ENCODE measurements at places on chromosomes 5 and 9. TPM values are rescaled to one million over a fixed set of nuclear protein-coding genes. Genes with fewer than 3 reads are reported as not detected.

The STC2 gene
- 4.1 TPM for polyA plus RNA-seq

The TAF11L2 gene
- not detected for polyA plus RNA-seq

DNA sequence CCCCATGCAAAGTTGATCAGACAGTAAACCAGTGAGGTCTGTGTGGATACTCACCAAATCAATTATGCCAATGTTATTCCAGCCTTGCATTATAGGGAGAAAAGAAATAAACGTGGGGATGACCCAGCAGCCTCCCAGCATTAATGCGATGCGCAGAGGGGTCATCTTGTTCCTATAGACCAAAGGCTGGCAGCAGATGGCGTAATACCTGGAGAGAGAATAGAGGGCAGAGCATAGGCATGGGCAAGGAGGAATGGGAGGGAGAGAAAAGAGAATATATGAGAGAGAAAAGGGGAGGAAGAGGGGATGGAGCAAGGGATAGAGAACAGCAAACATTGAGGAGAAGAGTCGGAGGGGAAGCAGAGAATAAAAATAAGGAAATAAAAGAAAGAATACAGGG is 131.2 kb downstream of the HTR4 start:
- DNase-seq, result no peak

DNA sequence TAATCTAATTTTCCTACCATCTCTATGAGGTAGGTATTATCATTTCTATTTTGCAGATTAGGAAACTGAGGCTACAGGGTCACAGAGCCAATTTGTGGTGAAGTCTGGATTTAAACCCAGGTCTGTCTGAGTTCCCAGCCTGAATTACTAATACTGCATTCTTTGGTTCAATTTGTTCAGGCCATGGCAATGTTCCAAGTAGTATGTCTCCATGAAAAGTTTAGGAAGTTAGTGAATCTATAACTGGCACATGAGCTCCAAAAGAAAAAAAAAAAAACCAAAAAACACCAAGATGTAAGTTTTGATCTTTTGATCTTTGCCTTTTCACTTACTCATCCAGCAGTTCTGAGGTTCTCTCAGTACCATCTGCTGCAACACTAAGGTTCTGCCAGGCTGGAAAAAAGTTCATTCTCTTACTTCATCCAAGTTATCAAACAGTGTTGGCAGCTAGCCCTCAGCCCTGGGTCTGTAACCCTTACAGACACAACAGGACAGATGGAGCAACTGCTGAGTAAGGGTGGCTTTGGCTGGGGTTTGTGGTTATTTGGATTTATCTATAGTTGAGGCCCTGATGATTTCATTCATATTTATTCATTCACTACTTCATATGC is 4.4 kb upstream of the TMEM268 start:
- no peak for DNase-seq

DNA sequence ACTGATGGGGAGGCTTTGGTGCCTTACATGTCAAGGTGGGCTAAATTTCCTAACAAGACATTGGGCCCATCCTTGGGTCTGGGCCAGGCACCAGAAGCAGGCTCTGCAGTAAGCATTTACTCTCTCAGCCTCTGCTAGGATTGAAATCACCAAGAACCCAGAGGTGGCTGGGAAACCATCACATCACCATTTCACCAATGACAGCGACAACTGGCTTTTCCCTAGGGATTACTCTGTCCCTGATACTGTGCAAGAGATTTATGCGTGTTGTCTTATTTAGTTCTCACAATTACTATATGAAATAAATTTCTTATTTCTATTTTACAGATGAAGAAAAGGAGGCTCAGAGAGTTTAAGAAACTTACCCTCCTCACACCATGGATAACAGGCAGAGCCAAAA is 342.2 kb downstream of the ARHGEF28 start:
- DNase-seq, result no peak

DNA sequence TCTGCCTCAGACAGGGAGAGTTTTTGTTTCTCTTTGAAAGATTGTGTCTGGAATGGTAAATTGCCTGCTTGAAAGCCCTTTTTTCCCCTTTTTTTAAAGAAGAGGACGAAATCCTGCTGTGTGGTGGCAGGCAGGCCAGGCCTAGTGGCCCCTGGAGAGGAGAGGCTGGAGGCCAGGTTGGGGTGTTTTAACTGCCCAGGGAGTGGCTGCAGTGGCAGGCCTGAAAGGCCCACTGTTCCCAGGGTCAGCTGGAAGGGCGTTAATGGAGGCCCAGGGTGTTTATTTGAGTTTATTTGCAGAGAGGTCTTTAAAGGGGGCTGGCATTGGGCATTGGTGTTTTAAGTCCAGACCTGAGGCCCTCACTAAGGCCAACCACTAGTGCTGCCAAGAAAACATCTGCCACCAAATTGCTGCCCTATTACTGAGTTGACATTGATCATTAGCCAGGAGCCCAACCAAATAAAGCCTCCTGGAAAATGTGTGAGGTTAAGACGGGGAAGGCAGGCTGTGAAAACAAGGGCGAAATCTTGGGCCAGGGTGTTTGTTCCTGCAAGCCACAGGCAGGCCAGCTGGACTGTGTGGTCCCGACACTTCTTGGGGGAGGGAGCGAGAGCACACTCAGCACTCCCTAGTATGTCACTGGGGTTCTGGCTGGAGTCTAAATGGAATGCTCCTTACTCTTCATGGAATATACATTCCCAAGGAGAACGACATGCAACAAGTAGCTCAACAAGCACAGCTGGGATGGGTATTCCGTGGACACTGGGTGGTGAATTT is 5.0 kb downstream of the JADE2 start:
- no peak for DNase-seq

DNA sequence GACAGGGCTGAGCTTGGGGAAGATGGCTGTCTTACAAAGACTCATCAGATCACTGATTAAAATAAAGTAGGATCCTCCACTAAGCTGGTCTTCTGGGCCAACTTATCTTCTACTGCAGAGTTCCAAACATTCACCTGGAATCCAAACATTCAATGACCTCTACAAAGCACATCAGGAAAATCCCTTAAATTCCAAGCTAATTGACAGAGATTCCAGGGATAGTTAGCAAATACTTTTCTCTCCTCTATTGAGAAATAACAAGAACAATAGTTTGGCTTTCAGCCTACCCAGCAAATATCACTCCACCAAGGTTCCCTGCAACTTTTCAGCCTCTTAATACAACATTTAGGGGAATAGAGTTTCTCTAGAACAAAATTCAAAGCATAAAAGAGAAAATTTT is 140.6 kb upstream of the LIFR start:
- DNase-seq, result no peak

Data from keratinocyte (primary cell).